ENCODE measurements at places on chromosomes 11 and 22.
A peak's percentile ranks its signal among the peaks of the same experiment; 100 is the strongest.

GRCh38 chr11:113419454-113420003 is 31.9 kb downstream of the ANKK1 start:
- no peak for DNase-seq

DNA sequence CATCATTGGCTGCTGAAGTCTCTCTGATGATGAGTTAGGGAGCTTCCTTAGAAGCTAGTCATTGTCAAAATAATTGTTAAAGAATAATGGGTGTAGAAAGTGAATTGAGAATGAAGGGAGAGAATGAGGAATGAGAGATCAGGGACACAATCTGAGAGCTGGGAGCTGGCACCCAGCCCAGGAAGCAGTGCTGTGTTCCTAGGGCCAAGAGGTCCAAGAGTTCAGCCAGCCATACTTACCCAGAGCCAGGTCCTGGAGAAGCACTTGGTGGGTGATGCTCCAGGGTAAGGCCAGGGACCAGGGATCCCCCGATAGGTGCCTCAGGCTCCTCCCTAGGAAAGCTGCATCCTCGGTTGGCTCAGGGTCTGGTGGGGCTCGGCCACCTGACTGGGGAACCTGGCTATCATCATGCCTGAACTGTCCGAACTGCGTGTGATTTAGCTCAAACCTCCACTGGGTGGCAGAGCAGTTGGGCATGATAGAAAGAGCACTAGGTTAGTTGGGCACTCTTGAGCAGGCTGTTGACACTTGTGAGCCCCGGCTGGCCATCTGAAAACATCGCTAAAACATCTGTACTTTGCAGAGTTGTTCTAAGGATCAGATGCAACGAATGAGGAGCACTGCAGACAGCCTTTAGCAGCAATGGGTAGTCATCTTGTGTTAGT is 123.9 kb upstream of the NCAM1 start:
- DNase-seq, result no peak

GRCh38 chr11:65045728-65046127 is 4.7 kb downstream of the SAC3D1 start:
- DNase-seq, result no peak

DNA sequence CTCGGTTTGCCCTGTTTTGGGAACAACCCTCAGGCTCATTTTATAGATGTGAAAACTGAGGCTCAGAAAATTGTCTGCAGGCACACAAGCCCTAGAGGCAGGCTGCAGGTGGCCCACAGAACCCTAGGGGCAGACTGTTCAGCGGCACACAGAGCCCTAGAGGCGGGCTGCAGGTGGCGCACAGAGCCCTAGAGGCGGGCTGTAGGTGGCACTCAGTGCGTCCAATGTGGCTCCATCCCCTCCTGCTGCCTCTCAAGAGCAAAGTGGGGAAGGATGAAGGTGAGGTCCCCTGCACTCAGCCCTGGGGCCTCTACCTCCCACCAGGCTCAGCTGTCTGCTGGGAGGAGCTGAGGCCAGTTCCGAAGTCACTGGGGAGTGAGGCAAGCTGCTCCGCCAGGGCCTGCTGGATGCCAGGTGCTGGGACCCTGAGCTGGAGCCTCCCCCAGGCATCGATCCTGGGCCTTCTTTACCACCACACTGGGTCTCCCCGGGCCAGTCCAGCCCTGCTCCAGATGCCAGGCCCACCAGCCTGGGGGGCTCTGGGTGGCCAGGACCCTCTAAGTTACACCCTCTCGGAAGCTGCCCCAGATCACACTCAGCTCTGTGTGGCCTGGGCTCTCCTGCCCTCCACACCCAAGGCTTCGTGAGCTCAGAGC is 2.3 kb downstream of the ACY3 start:
- DNase-seq, result no peak

- no peak for DNase-seq
Measured at GRCh38 chr11:33564856-33565453, 135.7 kb downstream of the C11orf91 start.

GRCh38 chr11:8230178-8230859 is 33.4 kb downstream of the LMO1 start:
- DNase-seq, result no peak

- peak; percentile 82 for DNase-seq
Measured at GRCh38 chr22:49970528-49971231, 10.1 kb downstream of the PIM3 start.

GRCh38 chr11:9192561-9192960 is 72.6 kb downstream of the DENND5A start:
- no peak for DNase-seq

GRCh38 chr22:30921108-30921507 is 47.5 kb downstream of the MORC2 start:
- no peak for DNase-seq

DNA sequence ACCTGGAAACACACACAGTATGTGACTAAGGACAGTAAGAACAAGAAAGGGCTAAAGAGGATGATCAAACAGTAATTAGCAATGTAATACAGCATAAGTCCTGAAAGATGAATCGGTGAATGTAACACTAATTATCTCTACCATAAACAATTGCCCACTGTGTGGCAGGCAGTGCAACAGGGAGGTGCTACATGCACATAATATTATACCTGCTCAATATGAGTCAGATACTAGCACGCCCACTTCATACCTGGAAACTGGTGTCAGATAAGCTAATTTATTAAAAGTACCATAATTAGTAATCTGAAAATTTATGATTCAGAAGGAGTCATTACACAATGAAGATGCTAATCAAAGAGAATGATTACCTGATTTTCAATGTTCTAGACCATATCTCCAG is 14.9 kb downstream of the CASP12 start:
- no peak for DNase-seq

GRCh38 chr22:29348956-29349355 is 33.5 kb upstream of the RASL10A start:
- DNase-seq, result no peak

GRCh38 chr11:92376146-92376599 is 151.6 kb downstream of the FAT3 start:
- no peak for DNase-seq

GRCh38 chr11:112655371-112655770 is 305.8 kb upstream of the NCAM1 start:
- no peak for DNase-seq

DNA sequence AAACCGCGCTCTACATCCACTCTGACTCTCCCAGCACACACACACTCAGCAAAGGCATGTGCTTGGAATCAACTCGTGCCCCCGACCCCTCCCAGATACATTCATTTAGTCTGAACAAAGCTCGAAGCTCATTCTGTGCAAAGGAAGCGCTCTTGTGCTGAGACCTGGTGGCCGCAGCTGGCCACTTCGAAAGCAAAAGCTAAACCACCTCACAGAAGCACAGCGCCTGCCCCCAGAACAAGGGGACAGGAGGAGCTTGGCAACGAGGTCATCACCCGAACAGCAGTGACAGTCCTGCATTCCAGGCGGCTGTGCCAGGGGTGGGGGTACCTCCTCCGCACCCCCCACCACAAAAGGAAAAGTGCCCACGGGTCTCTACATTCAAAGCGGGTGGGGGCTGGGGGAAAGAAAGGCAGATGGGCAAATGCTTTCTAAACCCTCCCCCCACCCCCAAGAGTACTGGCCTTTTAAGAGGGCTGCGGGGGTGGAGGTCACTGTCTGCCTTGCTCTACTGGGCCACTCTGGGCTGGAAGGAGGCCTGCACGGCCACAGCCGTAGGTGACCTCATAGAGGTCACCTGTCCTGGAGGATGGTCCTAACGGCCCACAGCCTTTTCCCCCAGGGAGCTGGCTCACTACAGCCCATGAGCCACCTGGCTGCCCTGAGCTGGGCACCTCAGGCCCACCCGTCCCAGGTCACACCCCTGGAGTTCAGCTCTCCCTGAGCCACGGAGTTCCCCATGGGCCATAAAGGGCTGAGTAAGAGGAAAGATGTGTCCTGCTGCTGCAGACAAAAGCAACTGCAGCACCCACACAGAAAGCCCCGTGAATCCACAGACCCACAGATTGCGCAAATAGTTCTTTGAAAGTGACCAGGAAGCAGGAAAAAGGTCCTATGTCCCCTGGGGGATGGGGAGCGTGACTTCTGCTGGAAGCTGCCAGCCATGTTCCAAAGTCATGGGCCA is 21.3 kb downstream of the CBX7 start:
- no peak for DNase-seq

DNA sequence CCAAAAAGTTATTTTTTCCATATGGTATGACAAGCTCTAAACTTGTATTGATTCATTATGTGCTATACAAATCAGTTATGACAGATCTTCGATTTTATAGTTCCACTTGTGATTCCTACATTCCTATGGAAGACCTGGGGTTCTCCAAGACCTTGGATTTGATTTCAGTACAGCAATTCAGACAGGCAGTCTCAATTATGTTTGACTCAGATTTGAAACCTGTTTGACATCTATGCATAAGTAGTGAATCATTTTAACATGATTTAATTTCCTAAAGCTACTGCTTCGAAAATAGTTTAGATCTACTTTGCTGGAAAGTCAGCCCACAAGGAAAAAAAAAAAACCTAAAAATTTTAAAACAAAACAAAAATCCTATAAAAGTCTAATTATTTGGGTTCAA is 820.4 kb downstream of the LUZP2 start:
- no peak for DNase-seq

- DNase-seq, result no peak
Measured at GRCh38 chr11:108144615-108145014, 23.2 kb downstream of the ACAT1 start.

- DNase-seq, result no peak
Measured at GRCh38 chr22:23242473-23243001, 62.2 kb downstream of the BCR start.

DNA sequence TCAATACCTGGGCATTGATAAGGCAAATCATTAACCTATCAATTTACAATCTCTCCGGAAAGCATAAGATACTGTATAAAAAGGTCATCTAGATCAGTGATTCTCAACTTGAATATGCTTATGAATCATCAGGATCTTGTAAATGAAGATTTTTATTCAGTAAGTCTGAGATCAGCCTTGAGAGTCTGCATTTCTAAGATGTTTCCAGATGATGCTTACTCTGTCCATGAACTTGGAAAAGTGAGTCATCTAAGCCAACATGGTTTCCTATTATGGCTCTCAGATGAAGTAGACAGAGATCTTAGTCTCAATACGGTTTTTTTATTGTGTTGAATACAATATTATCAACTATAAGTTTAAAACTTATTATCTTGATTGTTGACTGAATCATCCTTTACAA is 226.4 kb upstream of the KIRREL3 start:
- no peak for DNase-seq

DNA sequence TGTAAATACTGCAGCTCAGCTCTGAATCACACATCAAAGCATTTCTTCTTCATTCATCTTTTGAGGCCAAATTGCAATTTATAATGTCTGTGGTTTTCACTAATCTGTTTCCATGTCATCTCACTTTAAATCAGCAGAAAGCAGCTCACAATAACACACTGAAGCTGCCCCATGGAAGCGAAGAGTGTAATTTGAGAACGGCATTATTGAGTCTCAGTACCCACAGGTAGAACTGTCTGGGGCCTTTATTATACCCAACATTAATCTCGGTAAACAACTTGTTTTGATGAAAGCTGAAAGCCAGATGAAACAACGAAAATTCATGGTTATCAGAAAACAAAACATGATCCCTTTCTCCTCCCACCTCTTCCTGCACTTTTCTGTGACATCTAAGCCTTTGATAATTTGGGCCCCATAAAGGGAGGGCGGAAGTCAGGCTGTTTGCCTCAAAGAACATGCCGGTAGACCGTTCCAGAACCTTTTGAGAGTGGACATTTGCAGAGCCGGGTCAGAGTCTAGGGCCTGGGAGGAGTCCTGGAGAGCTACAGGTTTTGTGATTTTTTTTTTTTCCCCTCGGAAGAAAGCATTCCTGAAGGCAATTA is 68.2 kb upstream of the SESN3 start:
- no peak for DNase-seq

DNA sequence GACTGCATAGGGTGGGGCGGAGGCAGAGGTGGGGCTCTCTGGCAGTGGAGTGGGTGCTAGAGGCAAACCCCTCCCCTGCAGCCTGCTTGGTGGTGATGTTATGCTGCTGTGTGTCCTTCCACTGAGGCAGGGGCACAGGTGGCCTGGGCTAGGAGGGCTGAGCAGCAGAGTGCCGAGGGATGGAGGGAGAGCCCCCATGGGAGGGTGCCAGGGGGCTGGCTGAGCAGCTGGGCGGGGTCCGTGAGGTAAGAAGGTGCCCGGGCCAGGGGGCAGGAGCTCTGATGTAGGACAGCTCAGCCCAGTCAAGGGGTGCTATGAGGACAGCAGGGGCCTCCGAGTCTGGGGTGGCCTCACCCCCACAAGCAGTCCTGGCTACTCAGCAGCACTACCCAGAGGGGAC is 4.2 kb downstream of the CLDN5 start:
- DNase-seq, result no peak

DNA sequence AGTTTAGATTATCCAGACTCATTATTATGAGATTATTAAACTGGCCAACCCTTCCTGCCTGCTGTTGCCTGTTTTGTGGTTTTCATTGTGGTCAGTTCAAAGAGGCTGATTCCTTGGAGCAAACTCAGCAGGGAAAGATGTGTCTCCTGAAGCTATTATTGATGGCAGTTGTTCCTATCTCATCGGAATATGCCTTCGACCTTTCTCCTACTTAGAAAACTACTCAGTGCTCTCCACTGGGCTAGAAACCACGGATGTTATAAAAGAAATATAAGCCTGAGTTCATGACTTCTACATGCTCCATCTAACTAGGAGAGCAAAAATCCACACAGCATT is 80.2 kb upstream of the NAV2 start:
- no peak for DNase-seq

DNA sequence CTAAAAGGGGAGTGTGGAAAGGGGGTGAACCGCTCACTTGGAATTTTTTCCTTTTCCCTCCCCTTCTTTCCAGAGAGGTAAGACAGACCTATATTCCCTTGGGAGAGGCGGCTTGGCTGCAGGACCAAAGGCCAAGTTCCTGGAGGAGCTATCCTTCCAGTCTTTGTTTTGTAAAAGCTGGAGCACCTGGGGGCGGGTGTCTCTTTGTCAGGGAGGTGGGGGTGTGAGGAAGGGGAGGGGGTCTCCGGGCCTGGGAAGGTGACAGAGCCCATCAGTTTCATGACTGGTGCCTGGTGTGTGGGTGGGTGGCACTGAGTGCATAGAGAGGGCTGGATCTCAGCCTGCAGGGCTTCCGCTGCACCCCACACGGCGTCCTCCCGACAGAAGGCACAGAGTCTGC is 18.5 kb downstream of the PTPN5 start:
- DNase-seq, result no peak

DNA sequence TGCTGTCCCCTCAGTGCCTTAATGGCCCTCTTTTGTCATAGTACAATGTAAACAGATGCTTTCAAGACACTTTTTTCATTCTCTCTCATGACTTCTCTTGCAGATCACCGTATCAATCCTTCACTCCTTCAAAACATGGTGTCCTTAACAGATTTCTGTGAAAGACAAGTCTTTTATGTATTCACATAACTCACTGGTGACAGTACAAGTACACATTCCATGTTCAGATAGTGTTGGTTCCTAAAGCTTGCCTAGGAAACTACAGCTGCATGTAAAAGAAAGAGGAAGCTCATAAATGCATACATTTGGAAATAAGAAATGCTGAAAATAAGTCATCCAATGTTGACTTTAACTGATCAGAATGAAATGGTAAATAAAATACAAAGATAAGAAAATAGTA is 5.0 kb upstream of the OR52E6 start:
- no peak for DNase-seq

DNA sequence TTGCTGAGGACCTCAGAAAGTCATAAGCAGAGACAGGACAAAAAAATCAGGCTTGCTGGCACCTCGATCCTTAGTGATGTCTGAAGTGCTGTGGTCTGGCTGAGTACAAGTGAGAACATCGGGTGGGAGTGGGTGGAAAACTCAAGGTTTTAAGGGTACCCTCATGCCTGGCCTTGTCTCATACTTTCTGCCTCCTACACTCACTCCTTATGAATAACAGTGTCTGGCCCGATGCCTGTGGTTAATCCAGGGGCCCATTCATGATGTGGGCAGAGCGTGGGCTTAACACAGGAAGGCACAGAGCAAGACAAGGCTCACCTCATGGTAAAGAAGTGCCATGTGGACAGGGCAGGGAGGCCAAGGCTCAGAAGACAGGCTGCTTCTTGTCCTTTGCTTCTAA is 11.0 kb upstream of the UCP3 start:
- DNase-seq, result no peak
